ENCODE measurements at places on chromosomes 2 and 18. TPM values are rescaled to one million over a fixed set of nuclear protein-coding genes. Genes with fewer than 3 reads are reported as not detected.

DNA sequence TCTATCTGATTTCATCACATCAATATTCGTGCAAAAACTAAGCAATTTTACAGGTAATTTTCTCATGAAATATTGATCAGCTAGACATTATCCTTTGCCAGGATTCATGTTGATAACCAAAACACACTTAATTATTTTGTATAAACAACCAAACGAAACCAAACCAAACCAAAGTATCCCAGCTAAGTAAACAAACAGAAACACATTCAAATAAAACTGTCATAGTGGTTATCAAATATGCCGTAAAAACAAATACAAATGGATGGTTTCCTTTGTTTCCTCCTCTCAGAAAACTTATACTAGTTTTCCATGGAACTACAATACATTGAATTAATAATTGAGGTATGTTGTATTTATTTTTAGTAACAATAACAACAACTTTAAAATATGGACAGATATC, 777.4 kb downstream of the DSC3 start:
- no peak for DNase-seq

DNA sequence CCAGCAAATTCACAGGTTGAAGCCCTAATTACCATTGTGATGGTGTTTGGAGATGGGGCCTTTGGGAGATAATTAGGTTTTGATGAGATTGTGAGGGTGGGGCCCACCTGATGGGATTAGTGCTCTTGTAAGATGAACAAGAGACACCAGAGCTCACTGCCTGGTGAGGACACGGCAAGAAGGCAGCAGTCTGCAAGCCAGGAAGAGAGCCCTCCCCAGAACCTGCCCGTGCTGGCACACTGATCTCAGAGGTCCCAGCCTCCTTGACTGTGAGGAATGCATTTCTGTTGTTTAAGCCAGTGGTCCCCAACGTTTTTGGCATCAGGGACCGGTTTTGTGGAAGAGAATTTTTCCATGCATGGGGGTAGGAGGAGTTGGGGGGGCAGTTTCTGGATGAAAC, 240.7 kb downstream of the KLHL29 start:
- no peak for DNase-seq

GRCh38 chr2:96205888-96206287, 2.7 kb downstream of the STARD7 start:
- peak; percentile 23 for DNase-seq

DNA sequence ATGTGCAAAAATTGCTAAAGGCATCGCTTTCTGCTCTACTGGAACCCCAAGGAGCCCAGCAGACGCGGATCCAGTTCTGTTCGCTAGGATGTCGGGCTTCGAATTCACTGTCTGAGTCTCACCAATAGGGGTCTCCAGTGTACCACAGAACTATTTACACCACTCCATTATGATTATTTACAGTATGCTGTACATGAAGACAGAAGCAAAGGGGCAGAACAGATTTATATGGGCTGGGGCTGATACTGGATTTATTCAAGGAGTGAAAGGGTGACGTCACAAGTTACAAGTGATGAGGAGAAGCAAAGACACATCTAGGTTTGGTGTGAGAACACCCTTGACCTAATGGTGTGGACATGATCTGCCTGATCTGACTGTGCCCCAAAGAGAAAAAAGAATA, 185.3 kb upstream of the ATP5MC3 start:
- peak; percentile 54 for DNase-seq

GRCh38 chr18:24014986-24015638, 558 bp downstream of the TTC39C start:
- DNase-seq: peak; percentile 71

- DNase-seq: peak; percentile 79
Measured at GRCh38 chr2:192035731-192036442, 158.8 kb downstream of the TMEFF2 start.

GRCh38 chr2:38907242-38907641, 17.6 kb downstream of the ARHGEF33 start:
- DNase-seq: no peak

- DNase-seq: no peak
Measured at GRCh38 chr2:101622210-101623030, 75.1 kb upstream of the MAP4K4 start.

GRCh38 chr2:171505374-171505773, 16.9 kb upstream of the CYBRD1 start:
- peak; percentile 65 for DNase-seq

- no peak for DNase-seq
Measured at GRCh38 chr2:33777786-33778185, 178.7 kb upstream of the FAM98A start.

- DNase-seq: no peak
Measured at GRCh38 chr2:60212181-60212945, 341.1 kb downstream of the BCL11A start.

- DNase-seq: no peak
Measured at GRCh38 chr18:37012452-37012851, 183.5 kb downstream of the KIAA1328 start.

- DNase-seq: no peak
Measured at GRCh38 chr18:6917072-6917471, 187.6 kb downstream of the ARHGAP28 start.

DNA sequence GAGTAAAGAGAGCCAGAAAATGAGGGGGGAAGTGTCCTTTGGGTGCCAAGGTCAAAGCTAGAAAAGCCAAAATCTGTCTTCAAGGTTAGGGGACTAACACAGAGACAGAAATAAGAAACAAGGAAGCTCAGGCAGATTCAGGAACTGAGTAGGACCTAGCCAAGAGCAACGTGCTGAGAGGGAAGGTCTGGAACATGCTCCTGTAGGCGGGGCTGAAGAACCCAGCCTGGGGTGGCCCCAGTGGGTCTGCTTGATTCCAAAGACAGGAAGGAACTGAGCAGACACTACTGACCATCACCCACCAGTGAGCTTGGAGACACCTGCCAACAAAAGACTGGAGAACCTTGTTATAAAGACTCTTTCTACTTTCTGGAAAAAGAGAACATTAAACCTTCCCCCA, 105.1 kb downstream of the SP3 start:
- no peak for DNase-seq

- DNase-seq: no peak
Measured at GRCh38 chr2:16243411-16243996, 303.2 kb downstream of the MYCN start.

DNA sequence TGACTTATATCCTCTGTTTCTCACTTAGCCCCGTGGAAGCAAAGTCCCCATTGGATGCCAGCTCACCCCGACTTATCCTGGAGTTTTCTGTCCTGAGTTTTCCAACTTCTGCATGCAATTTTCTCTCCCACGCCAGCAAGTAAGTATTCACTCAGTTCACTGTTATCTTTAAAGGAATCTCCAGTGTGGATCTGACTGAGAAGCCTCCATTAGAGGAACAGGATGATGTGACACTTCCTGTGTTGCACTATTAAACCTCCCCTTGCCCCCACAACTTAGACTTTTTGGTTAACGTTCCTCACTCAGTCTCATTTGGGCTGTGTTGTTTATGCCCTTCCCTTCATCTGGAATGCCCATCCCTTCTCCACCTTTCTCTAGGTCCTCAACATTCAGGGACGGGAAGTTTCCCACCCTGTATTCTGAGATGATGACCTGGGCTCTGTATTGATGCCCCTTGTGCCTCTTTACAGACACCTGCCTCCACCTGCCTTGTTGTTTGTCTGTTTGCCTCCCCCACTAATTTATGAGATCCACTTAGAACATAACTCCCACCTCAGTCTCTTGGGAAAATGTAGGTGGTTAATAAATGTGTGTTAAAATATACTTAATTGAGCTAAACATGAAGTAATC, 536.1 kb upstream of the RAB6C start:
- no peak for DNase-seq

DNA sequence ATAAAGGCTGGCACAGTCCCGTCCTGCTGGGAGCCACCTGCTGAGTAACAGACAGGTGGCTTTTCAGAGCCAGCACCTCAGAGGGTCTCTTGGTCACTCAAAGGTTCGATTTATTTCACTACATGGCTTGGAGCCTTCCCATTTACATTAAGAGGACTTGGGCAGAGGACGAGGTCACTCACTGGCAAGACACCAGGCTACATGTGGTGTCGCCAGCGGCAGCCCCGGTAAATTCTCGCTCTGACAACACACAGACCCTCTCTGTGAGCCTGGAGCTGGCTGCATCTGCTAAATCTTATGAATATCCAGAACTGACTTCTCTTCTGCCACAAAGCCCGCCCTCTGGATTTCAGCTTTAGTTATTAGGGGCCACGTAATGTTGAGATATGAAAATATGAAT, 254.7 kb downstream of the VAPA start:
- no peak for DNase-seq

DNA sequence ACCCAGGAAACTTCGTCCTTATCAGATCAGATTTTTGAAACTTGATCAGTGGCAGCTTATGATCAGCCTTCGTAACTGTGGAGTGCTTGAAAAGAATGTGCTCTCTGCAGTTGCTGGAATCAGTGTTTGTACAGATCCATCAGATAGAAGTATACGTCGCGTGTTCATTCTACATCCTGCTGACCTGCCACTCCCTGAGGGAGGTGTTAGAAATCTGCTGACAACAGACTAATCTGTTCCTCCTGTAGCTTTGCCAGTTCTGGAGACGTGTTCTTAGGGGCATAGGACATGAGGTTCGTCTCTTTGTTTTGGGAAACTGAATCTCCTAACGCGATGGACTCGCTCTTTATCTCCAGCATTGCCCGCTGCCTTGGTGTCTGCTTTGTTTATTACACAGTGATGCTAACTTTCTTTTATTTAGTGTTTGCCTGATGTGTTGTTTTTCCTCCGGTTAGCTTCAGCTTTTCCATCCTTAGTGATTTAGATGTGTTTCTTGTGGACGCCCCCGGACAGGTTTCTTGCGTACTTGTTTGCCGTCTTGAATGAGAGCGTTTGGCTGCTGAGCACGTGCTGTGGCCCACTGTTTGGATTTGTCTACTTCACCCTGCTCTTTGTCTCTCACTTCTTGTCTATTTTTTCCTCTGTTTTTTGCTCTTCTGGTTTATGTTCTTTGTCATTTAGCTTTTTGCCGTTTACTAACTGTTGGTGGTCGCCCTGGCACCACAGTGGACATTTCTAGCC, 17.4 kb upstream of the GAL3ST2 start:
- no peak for DNase-seq

- DNase-seq: peak; percentile 29
Measured at GRCh38 chr18:49178321-49178720, 227.6 kb upstream of the SMAD7 start.

- no peak for DNase-seq
Measured at GRCh38 chr18:79789901-79790890, 7.5 kb upstream of the KCNG2 start.

- peak; percentile 76 for DNase-seq
Measured at GRCh38 chr2:24404491-24404921, 44.2 kb upstream of the ITSN2 start.

The ABCG5 gene
- polyA plus RNA-seq: not detected

The CSRNP3 gene
- polyA plus RNA-seq: 1.1 TPM

The DBI gene
- 653 TPM for polyA plus RNA-seq

The UGT1A10 gene
- polyA plus RNA-seq: not detected

The MOCOS gene
- 2.0 TPM for polyA plus RNA-seq

The RABL2A gene
- polyA plus RNA-seq: 7.4 TPM

The CRYGC gene
- polyA plus RNA-seq: not detected

The REG1A gene
- polyA plus RNA-seq: not detected

The SP9 gene
- polyA plus RNA-seq: not detected

The WNT10A gene
- polyA plus RNA-seq: not detected

The PJVK gene
- polyA plus RNA-seq: 0.89 TPM

The SERPINB2 gene
- polyA plus RNA-seq: 25.0 TPM

The CELF4 gene
- not detected for polyA plus RNA-seq

The ZAP70 gene
- not detected for polyA plus RNA-seq

The MARCHF7 gene
- polyA plus RNA-seq: 65.6 TPM

The SCYGR4 gene
- not detected for polyA plus RNA-seq

The CD207 gene
- polyA plus RNA-seq: 0.03 TPM

The GALNT1 gene
- polyA plus RNA-seq: 43.5 TPM

Data from fibroblast of lung (primary cell).